ENCODE measurements at places on chromosomes 3 and 15.

- no peak for DNase-seq
These were observed 981.3 kb upstream of the ALCAM start for GRCh38 chr3:104385421-104385820.

DNA sequence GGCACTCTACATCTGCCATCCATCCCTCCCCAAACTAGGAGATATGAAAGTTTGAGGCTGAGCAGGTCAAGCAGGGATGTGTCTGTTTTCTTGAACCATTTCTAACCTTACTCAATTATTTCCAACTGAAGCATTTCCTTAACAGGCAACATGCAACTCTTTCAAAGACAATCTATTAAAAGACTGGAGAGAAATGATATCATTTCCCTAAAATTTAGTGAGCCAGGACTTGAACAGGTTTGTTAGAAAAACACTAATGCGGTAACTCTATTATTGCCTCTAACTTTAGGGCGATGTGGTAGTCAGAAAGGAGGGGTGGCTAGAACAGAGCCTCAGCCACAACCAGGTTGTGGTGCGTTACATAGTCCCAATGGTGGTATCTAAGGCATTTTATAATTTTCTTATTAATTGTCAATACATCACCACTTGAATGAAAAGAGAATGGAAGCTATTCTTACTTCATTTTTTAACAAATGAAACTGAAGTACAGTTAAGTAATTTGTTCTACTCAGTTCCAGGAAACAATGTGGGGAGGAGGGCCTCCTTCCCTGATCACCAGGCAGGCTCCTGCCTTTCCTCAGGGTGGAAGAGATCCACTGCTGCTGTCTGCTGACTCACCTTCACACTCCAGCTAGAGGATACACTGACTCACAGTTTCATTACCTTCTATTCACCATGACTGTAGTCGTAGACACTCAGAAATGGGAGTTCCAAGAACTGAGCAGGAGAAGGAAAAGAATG is 22.8 kb downstream of the MYO1E start:
- DNase-seq: peak; percentile 95

- DNase-seq: peak; percentile 3
These were observed 713.3 kb upstream of the GBE1 start for GRCh38 chr3:82474711-82475110.

- no peak for DNase-seq
These were observed 1.8 kb upstream of the CYP11A1 start for GRCh38 chr15:74369084-74369745.

GRCh38 chr3:126355251-126355650 is 2.0 kb downstream of the KLF15 start:
- no peak for DNase-seq

- DNase-seq: no peak
These were observed 1003.2 kb downstream of the ROBO1 start for GRCh38 chr3:78764634-78765033.

DNA sequence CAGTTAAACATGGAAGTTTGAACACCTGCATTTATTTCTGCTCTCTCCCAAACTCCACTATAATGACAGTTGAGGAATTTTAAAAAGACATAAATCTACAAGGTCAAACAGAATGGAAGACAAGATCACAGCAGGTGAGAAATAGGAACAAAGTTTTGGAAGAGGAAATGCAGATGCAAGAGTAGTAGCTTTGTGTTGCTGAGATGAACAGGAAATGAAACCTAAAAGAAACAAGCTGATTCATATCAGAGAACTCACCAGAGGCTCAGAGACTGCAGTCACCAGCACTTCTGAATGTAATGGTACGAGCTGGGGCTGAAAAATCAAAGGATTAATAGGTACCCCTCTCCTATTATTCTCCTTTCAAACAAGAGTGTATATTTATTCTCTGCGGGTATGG is 459.9 kb downstream of the RAP2B start:
- DNase-seq: no peak

DNA sequence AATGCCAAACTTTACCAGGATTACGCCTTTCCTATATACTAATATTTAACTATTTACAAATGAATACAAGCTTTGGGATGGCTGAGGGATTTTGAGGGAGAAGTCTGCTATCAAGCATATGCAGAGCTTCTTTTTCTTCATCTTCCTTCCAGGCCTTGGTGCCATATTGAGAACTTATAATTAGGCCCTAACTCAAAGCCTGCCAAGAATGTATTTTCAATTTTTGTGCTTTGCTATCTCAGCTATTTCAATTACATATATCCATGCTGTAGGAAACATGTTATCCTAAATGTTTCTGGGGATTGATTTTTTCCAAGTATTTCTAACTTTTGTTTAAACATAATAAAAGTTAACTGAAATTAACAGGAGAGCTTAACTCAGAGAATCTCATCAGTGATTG is 425.0 kb upstream of the GRM7 start:
- DNase-seq: no peak

DNA sequence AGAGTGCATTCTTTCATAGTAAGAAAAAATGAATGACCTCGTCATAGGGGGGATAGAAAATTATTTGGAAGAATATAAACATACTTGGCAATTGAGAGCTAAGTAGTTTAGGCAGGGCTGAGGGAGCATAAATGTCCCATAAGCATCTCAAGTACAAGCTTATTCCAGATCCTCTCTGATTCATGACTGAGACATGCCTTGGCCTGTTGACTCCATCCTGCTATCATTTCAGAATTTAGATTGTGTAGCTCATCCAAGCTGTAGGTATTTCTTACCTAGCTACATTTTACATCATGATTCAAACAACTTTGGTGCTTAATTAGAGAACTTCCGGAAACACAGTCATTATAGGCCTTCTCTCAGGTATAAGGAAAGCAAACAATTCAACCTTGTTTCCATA is 12.3 kb downstream of the POGLUT1 start:
- no peak for DNase-seq

DNA sequence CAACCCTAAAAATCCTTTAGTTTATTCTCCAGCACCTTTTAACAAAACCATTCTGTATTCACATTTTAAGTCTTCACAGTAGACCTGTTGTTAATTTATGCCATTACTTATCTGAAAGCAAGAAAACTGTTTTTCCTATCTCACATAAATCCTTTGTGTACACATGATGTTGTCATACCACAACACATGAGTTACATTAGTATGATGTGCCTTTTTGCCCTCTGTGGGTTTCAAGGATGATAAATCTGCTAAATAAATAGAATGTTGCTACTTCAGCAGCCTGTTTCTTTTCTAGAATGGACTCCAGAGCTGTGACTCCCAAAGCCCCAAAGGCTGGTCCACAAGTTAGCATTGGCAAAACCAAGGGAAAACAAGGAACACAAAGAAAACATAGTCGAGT is 151.6 kb downstream of the SERPINI1 start:
- peak; percentile 76 for DNase-seq

- DNase-seq: no peak
These were observed 153.8 kb upstream of the CTNNB1 start for GRCh38 chr3:41045491-41045890.

- DNase-seq: no peak
These were observed 1064.9 kb downstream of the FHIT start for GRCh38 chr3:60186359-60186758.

DNA sequence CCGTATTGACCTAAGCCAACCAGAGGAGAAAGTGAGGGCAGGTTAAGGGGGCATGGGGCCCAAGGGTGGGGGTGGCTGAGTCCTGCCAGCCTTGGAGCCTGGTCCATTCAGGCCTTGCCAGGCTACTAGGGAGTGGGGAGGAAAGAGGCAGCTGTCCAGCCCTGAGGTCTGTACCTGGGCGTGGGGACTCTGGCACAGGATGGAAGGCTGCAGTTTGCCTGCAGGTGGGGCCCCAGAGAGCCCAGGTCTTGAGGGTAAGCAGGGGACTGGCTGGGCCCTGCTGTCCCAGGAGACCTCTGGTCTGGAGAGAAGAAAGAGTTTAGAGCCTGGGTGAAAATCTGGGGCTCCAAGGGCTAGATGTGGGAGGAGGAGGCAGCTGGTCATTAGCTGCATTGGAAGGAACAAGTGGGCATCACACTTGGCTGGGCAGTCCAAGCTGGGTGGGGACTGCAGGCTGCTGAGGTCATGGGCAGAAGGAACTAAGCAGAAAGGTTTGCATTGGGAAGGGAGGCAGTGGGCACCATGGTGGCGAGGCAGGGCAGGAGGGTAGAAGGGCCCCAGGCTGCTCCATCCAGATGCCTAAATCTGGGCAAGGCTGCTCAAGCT is 108.4 kb downstream of the OXNAD1 start:
- DNase-seq: no peak

DNA sequence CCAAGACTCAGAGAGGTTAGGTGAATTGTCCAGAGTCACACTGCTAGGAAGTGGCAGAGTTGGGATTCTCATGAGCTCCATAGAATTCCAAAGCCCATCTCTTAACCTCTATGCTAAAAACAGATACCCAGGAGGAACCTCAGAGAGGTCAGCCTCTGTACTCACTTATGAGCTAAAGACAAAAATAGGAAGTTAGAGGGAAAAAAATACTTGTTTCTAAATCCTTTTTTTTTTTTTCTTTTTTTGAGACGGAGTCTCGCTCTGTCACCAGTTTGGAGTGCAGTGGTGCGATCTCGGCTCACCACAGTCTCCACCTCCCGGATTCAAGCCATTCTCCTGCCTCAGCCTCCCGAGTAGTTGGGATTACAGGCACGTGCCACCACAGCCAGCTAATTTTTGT is 31.4 kb downstream of the FSD2 start:
- no peak for DNase-seq

GRCh38 chr15:57572468-57572867 is 19.2 kb upstream of the MYZAP start:
- DNase-seq: peak; percentile 81

- no peak for DNase-seq
These were observed 75.6 kb downstream of the VPS8 start for GRCh38 chr3:184887574-184887973.

DNA sequence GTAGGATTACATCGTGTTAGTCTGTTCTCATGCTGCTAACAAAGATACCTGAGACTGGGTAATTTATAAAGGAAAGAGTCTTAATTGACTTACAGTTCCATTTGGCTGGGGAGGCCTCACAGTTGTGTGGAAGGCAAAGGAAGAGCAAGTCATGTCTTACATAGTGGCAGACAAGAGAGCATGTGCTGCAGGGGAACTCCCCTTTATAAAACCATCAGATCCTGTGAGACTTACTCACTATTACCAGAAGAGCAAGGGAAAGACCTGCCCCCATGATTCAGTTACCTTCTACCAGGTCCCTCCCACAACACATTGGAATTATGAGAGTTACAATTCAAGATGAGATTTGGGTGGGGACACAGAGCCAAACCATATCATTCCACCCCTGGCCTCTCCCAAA is 3.4 kb downstream of the SLC25A26 start:
- no peak for DNase-seq

- no peak for DNase-seq
These were observed 13.7 kb upstream of the HEG1 start for GRCh38 chr3:125069452-125069851.

GRCh38 chr15:46232471-46232870 is 597.6 kb downstream of the SQOR start:
- DNase-seq: no peak

DNA sequence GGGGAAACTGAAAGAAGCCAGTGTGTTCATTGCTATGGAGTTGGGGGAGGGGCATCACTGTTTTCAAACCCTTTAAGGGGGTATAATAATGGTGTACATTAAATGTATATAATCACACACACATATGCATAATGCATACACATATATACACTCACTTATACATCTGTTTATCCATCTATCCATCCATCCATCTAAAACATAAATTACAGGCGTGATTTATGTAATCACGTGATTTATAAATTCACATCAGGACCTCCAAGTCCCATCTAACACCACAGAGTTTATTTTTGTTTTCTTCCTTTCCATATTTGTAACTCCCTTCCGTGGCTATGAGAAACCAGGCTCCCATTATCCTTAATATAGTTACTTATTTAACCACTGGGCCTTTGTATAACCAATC is 39.8 kb downstream of the GRAMD1C start:
- DNase-seq: no peak

DNA sequence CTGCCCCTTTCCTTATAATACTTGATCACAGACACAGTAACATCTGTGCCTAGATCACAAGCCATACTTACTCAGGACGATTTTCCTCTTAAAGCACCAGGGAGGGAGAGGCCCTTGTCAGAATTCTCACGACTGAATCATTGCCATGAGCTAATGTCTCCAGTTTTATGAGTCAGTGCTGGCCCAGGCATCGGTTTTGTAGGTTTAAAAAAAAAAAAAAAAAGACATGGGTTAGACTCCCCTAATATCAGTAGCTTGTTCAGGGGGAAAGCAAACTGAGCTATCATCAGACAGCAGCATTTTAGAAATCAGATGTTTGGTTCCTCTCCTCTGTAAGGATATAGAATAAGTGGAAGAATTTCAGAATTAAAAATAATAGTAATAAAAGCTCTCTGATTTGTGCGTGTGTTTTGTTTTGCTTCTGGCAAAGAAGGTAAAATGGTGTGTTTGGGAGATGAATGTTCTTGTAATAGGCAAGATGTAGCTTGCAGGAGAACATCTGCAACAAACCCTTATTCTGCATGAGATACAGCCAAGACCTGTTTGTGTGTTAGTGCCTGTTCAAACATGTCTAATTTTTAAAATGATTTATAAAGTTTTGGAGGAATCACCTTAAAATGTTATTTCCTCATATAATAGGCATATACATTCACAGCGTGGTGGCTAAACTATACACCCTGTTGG is 193.6 kb downstream of the TP63 start:
- DNase-seq: peak; percentile 94

- no peak for DNase-seq
These were observed 20.5 kb downstream of the TSC22D2 start for GRCh38 chr3:150428562-150428961.

- DNase-seq: no peak
These were observed 67.0 kb upstream of the IMPG2 start for GRCh38 chr3:101387351-101387750.

DNA sequence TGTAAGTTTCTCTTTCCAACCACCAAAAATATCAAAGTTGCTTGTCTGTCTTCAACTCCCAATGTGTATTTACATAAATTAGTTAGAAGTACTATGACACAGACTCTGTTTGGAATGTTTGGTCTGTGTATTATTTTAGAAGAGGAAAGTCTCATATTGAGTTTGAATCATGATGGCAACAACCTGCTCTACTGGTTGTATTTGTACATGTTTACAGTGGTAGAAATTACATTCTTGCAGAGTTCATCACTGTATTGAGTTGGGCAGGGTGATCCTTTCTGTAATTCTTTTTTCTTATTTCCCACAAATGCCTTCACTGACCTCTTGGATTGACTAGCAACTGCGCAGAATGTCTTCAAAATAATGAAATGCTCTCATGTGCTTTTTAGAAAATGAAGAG is 149.6 kb downstream of the CHL1 start:
- peak; percentile 10 for DNase-seq

GRCh38 chr3:13690636-13691035 is 141.7 kb downstream of the FBLN2 start:
- no peak for DNase-seq

DNA sequence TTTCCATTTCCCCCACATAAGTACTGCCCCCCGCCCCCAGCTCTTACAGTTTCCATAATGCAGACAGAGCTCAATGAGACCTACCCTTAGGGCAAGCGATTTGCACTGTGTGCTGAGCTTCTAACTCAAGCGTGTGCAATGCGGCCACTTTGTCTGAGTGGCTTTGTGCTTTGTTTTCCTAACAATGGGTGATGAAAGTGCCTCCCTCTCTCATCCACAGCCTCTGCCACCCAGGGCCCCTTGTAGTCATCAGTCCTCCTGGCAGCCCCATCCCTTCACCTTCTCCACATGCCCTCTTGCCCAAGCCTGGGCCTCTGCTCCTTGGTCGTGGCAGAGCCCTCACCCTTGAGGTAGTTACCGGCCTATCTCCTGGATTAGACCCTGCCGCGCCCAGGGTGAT is 17.2 kb downstream of the DAPK2 start:
- DNase-seq: no peak
